ENCODE measurements at places on chromosomes 12 and 14.

DNA sequence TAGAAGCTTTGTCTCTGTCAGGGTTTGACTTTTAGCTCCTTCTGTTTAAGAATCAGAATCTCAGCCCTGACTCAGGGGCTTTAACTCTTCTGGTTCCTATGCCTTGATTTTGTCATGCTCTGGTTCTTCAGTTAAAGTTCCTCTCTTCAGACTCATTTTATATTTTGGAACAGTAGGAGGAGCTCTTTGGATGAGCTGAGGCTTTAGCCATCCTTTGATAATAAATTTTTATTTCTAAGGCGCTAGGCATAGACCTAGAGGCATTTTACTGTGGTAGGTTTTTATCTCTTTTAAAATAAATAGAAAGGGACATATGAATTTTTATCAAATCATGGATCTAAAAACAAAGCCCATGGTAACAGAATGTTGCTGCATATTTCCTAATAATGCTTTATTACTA is 51.7 kb downstream of the ATP23 start:
- DNase-seq: no peak

DNA sequence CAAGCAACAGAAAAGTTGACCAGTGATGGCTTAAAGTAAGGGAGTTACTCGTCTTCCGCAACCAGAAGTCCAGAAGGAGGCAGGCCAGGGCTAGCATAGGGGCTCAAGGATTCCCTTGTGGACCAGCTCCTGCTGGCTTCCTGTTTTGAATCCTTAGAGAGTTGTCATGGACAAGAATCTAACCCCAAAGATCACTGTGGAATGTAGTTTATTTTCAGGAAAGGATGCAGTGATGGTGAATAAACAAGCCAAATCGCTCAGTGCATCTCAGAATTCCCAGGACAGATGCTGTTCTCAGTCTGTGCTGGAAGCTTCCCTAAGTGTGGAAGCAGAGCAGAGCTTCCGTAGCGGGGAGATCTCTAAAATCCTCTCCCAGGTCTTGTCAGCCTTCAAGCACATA is 311.3 kb downstream of the C12orf75 start:
- DNase-seq: no peak

DNA sequence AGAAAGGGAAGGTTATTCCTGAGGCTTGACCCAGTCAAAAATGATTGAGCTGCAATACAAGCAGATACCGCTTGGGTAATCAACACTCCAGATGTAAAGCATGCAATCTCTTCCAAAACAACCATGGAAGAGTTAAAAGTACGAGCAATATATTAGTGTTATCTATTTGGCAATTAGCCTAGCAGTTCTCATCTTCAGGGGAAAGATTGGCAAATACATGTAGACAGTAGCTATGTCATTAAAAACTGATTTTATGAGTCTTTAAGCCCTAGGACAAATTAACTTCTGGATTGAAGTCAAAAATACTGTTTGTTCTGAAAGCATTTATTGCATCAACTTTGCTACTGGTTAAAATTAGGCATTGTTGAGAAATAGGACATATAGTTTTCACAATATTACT is 9.3 kb upstream of the GYS2 start:
- DNase-seq: no peak

GRCh38 chr12:26319511-26319910 is 124.1 kb downstream of the SSPN start:
- DNase-seq: no peak

DNA sequence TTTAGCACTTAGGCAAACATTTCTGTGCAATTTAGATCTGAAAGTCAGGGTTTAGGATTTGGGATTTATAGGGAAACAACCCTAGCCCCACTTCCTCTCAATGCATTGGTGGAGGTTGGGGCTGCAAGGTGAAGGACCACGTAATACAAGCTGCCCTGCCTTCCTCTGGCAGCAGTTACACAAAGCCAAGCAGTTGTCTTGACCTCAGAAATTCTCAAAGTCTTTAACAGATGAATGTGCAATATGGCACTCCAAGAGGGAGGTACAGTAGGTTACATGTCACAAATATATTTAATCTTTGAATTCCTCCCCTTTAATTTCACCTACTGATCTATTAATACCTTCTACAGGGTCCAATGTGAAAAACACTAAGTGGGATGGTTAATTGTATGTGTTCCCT is 23.9 kb downstream of the IFNG-AS1 start:
- DNase-seq: no peak

GRCh38 chr14:34981743-34982420 is 910 bp upstream of the SRP54 start:
- DNase-seq: peak; percentile 79

Measured in activated effector memory CD4-positive, alpha-beta T cell treated with anti-CD3 and anti-CD28 coated beads, Interleukin-2, amount 50 U/mL, for 16 hours (primary cell).